CD4-positive, alpha-beta T cell treated with Interleukin-6 for 4 hours (primary cell): ENCODE measurements at places on chromosomes 3 and 15.

DNA sequence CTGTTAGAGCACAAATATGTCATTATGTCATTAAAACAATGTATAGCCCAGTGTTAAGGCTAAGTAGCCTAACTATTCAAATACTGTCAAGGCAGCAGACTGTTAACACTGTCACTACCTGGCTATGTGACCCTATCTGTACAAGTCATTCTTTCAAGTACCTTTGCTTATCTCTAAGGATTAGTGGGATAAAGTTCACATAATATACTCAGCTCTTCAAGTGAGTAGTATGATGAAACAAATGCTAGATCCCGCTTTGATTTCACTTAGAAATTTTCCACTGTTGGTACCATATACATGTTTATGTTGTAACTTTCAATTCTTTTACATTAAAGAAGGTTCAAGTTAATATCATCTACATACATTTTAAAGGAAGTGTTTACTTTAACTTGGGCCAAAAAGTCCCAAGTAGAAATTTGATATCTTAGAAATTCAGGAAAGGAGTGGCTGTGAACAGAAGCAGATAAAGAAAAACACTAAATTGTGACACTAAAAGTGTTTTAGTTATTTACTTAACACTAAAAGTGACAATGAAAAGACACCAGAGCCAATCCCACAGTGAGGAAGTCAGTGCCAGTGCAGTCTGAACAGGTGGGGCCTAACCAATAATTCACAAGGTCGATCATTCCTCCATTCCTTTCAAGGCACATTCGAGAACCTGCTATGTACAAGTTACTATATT, 4.8 kb upstream of the RFX7 start:
- DNase-seq = no peak

DNA sequence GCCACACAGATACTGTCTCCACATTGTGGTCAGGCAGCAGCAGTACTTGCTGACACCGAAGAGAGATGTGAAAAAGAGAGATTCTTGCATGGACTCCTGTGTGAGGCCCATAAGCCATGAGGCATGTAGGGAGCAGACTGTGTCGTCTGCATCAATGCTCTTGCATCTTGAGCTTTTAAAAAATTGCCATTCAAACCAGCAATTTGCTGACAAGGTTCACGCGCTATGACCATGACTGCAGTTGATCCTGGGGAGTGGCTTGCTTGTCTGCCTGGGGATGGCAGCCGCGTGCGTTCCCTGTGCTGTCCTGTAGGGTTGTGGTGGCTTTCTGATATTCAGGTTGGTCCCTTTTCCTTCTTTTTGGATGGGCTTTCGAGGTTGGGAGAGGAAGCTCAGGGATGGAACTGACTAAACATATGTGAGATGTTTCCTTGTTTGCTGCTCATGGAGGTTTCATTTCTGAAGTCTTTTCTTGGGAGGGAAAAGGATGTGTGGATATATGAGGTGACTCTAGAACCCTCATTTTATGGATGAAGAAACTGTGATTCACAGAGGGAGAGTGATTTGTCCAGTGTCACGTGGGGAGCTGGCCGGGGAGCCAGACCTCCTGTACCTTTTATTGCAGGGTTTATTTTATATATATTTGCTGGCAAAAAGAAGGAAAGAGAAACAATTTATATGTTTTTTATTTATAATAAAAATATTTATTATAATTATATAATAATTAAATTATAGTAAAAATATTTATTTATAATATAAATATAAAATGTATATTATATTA, 48.6 kb downstream of the LPP start:
- no peak for DNase-seq

DNA sequence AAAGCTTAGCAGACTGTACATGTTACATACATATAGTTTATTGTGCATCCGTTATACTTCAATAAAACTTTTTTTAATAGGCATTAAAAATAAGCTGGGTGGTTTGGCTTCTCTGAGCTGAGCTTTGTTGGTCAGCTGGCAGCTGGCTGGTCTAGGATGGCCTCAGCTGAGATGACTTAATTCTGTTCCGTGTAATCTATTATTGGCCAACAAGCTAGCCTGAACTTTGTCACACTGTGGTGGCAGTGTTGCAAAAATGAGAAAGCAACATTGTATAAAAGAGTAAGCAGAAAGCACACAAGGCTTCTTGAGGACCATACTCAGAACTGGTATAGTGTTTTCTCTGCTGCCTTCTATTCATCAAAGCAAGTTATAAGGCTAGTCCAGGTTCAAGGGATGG, 45.2 kb downstream of the CGGBP1 start:
- no peak for DNase-seq

- no peak for DNase-seq
These were observed 13.5 kb downstream of the CDCP1 start for GRCh38 chr3:45132568-45133211.

DNA sequence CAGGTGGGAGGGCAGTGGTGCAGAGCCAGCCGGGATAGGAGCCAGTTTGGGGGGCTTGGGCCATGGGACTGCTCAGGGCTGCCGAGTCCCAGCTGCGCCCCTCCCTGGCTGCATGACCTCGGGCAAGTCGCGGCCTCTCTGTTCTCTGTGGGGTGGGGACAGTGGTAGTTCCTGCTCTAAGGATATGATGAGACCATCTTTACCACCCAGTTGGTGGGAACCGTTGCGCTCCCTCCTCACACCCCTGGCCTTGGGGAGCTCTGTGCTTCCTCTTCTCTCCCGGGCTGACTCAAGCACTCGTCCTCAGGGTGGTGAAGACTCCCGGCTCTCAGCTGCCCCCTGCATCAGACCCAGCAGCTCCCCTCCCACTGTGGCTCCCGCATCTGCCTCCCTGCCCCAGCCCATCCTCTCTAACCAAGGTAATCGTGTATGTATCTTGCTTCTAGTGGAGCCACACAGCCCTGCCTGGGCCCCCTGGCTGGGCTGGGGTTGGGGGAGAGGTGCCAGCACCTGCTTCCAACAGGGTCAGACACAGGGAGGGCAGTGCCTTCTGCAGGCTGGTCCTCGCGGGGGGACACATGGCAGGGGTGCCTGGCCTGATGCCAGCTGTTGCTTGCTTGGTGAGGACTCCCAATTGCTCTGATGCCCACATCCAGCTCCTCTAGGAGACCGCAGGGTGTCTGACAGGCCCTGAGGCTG, 15.1 kb upstream of the STAB1 start:
- DNase-seq = no peak

- DNase-seq = no peak
These were observed 7.1 kb downstream of the CLK3 start for GRCh38 chr15:74622758-74623157.

DNA sequence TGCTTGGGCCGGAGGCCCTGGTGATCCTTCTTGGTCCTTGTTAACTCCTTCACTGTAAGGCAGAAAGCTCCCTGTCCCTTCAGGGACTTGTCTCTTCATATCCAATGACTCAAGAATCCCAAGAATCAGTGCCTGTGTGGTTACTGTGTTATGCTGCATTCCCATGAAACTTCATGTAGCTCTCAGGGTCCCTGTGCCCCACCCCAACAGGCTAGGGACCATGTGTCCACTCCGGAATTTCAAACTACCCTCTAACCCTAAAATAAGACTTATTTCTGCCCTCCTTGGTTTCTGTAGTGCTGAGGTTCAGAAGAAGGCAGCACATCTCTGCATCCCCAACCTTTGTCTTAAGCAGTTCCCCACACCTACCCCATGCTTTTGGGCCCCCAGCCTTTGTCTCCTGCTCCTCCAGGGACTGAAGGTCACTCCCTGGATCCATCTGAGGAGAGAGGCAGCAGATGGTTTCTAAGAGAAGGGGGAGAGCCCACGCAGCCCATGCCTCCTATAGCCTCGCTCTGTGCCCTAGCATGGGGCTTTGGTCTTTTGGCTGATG, 531 bp upstream of the MAP1A start:
- DNase-seq = no peak

GRCh38 chr3:189537135-189537534, 94.1 kb upstream of the TP63 start:
- DNase-seq = no peak

GRCh38 chr3:170864525-170865208, 5.3 kb downstream of the RPL22L1 start:
- DNase-seq = no peak

GRCh38 chr15:64681424-64682024, 93.9 kb downstream of the RBPMS2 start:
- DNase-seq = peak; percentile 10

DNA sequence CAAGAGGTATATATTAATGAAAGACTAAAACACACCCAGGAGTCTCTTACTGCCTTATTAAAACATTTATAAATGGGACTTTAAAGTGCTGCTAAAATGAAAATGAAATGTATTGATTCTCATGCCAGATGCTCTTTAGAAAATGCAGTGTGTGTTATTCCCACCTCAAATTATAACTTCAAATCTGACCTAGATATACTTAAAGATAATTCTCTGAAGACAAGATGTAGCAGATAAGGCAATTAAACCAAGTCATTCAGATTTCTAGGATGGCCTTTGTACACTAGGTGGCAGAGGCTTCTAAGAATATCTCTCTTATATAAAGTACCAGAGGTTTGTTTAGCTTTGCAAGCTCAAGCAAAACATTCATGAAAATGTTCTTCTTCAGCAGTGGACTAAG, 26.9 kb upstream of the GOLGA8B start:
- no peak for DNase-seq

DNA sequence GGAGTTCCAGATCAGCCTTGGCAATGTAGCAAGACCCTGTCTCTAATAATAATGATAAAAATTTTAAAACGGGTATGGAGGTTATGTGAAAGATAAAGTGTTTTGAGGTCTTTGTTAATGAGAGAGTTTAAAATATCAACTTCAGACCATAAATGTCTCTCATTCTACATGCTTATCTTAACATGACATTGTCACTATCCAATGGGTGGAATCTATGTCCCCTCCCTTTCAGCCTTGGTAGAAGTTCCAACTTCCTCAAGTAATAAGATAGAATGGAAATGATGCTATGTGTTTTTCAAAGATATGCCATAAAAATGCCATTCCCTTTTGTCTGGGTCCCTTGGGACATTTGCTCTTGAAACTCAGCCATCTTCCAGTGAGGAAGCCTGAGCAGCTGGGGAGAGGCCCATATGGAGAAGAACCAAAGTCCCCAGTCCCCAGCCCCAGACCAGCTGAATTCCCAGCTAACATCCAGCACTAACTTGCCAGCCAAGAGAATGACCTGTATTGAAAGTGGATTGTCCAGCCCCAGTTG, 17.0 kb downstream of the RPSA start:
- no peak for DNase-seq

- DNase-seq = no peak
These were observed 132.2 kb upstream of the GOLGA6L4 start for GRCh38 chr15:84103345-84103744.

DNA sequence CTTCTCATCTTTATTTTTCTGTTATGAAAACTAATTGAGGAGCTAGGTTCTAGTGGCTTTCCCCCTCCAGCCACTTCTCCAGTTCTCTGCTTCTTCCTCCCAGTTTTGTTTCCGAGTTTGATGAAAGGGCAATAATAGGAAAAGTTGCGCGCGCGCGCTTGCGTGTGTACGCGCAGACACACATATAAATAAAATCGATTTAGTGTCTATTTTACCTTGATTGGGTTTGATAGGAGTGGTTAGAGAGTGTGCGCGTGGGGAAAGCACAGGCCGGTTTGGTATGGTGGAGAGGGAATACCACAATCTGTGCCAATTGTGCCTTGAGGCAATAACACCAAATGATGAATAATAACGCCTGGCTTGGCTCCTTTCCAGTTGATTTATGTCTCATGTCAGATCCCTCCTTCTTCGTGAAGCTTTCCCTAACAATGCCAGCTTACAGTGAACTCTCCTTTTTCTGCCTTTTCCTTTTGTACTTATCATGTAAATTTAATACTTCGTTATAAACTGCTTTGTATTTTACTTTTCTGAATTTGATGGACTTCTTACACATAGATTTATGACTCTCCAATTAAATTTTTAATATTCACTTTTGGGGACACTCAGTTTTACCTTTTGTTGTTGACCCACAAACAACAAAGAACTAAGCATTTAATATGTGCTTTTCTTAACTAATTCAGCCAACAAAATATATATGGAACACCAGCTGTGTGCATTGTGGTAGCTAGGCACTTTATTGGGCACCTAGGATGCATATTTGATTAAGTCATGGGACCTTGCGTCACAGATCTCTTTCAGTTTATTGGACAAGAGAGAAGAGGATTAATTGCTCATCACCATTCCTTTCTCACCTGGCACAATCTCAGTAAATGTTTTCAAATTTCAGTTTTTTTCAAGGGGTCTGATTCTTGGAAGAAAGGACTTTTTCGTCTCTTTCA, 1.7 kb downstream of the TIPARP start:
- peak; percentile 59 for DNase-seq

DNA sequence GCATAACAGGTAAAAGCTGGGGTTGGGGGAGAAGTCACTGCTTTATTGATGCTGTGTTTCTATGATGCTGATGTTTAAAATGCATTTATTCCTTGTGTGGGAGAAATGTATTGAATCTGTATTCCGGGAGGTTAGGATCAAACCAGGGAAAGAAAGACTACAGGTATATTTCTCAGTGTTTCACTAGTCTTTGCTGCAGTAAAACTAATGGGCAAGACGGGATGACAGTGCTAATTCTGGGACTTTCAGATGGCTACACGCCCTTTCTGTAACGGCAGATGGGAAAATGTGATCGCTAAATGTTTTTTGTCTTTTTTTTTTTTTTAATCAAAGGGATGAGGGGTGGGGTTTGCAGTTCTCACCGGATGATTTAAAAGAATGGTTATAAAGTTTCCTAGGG, 393 bp downstream of the CNTN6 start:
- no peak for DNase-seq

GRCh38 chr3:111596328-111596727, 1.2 kb upstream of the ZBED2 start:
- no peak for DNase-seq

DNA sequence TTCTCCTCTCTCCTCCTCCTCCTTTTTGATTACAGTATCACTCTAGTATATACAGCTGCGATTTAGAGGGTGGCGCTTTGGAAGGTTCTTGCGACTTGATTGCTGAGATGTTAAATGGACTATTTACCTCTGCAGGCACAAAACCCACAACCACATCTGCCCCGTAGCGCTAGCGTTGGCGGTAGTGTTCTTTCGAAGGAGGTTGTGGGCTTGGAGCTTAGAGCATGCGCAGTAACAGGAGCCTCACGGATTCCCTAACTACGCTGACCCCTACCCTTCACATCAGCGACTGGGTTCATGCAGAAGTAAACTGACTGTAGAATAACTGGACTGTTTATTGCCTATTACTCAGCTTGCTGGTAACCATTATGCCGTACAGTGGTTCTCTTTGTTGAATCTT, 58.0 kb downstream of the CGGBP1 start:
- peak; percentile 31 for DNase-seq
